ENCODE measurements at places on chromosomes 7 and 10.

GRCh38 chr7:73342645-73343044 is 14.7 kb downstream of the FKBP6 start:
- DNase-seq = no peak

- no peak for DNase-seq
Observed at GRCh38 chr7:14294637-14295036, 305.2 kb upstream of the ETV1 start.

DNA sequence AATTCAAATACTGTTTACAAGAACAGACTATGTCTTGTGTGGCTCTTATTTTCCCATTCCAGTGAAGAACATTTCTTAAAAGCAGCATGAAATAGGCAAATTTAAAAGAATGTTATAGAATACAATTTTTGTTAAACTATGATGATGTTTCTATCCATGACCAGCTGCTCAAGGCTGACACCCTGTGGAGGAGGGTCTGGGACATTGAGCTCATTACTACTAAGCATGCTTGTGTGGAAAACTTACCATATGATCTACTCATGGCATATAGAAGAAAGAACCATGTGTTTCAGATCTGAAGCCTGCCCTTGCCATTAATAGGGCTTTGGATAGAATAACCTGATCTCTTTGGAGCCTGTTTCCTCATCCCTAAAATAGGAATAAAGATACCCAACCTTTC is 125.0 kb downstream of the FOXP2 start:
- DNase-seq = no peak

- DNase-seq = no peak
Observed at GRCh38 chr10:122207596-122207995, 63.5 kb upstream of the BTBD16 start.
